ENCODE measurements at places on chromosomes 2 and 18.

DNA sequence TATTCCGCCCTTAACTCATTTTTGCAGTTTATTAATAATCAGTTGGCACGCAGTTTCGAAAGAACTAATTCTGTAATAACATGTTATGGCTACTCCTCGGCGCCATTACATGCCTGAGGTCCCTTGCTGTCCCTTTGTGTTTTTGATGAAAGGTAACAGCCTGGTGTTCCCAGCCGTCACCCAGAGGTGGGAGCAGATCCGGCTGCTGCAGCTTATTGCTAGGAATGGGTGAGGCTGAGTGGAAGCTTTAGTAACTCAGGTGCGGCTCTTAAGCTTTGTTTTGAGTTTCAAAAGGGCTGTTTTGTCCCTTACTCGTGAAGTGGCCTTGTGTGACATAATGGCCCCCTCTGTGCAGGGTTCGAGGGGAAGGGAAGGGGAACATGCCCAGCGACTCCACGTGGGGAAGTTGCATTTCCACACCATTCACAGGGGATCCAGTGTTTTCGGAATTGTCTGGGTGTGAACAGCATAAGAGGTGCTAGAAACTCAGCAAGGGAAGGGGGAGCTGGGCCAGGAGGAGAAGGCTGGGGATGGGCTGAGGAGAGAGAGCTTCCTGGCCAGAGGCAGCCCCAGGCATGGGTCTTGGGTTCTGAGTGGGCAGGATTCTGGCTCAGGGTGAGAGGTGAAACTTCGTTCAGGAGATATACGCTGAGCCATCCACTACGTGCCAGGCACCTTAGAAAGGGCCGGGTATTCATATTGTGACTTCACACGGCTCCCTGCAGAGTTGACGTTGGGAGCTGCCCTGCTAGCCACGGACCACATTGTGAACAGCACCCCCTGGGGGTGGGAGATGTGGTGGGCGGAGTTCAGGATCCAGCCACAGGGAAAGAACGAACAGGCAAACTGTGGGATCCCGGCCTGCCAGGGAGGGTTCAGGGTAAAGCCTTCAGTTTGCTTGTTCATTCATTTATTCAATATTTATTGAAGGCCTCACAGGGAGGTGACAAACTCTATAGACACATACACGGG, 84.4 kb downstream of the TGOLN2 start:
- DNase-seq = peak; percentile 30

DNA sequence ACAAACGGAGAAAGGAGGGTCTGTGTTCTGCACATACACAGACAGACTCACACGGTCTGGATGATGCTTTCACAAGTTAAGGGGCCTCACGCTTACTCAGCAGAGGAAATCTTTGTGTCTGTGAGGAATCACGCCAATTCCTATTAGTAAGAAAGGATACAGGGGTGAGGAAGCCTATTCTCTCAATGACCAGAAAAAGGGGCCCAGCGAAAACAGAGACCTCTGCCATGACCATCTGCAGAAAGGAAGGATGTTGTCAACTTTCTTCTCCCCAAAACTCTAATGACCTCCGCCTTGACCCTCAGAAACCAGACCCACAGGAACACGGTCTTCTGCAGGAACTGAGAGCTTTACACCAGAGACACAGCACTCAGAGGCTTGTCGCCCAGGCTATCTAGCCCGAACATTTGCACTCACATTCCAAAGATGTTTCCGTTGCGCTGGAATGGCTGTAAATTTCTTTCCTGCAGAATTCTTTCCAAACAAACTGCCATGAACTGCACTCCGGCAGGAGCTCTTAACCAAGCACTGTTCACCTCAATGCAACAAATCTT, 186.3 kb downstream of the TCF4 start:
- no peak for DNase-seq

- DNase-seq = no peak
These were observed 311 bp upstream of the SCN1A start for GRCh38 chr2:166128156-166128505.

DNA sequence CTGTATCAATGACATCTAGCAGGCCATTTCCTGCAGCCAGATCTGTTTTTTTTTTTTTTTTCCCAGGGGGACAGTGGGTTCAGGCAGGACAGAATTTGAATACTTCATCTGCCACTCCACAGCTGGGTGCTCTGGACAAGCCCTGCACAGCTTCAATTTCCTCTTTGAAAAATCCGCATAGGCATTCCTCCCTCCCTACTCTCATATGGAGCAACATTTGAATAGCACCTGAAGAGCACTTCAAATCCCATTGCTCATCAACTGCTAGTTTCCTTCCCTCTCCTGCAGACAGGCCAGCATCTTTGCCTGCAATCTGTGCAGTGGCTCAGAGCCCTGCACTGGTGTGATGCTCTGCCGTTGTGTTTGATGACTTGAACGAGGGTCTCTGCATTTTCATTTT, 326.3 kb downstream of the TSN start:
- DNase-seq = no peak

GRCh38 chr18:42401131-42401673, 446.2 kb downstream of the PIK3C3 start:
- no peak for DNase-seq

DNA sequence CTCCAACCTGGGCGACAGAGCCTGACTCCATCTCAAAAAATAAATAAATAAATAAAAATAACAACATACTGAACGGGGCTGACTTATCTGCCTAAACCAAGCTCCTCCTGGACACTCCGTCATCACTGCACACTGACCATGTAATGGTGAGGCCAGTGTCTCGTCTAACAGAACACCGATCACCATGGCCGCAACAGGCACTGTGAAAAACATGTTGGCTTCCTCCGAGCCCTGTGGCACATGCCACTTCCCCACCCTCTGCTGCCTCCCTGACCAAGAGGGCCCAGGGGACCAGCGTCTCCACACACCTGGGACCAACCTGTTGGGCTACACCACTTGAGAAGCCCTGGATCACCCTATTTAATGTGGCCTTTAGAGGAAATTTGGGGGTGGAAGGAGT, 33.9 kb downstream of the ZNF516 start:
- DNase-seq = no peak

DNA sequence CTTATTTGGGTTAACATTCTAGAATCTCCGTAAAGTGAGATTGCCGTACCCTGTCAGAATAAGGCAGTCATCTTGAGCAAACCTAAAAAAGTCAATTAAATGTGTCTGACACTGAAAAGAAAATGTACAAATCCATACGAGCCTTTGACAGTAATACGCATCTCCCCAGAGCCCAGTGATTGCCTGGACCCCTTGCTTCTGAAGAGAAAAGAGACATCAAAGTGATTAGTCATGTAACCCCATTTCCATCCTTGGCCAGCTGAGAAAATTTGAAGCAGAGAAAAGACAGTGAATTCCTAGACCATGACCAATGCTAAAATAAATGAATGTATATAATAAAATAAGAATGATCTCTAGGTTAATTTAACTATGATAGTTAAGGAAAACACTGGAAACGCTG, 1499.4 kb downstream of the SUCLG1 start:
- DNase-seq = no peak

GRCh38 chr2:145207884-145208283, 688.0 kb upstream of the ZEB2 start:
- DNase-seq = no peak

DNA sequence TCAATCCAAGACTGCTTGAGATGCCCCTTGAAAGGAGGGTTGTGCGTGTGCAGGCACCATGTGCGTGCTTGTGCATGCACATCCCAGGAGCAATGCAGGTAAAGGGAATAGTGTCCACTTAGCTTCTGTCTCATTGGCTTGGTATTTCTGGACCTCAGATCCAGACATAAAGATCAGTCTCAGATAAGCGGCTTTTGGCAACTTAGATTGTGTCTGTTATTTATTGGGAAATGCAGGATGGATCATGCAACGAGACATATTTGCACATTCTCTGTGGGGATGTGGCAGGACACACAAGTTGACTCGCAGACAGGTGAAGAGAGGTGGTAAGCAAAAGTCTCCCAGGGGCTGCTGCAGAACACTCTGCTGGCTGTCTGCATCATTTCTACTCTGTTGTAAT, 67.9 kb downstream of the SETBP1 start:
- no peak for DNase-seq

- DNase-seq = no peak
These were observed 3.4 kb downstream of the SP9 start for GRCh38 chr2:174338147-174338605.

GRCh38 chr18:80191907-80192652, 55.2 kb downstream of the PARD6G start:
- no peak for DNase-seq

GRCh38 chr2:124663645-124663997, 638.5 kb downstream of the CNTNAP5 start:
- no peak for DNase-seq

- DNase-seq = no peak
These were observed 1.5 kb upstream of the GPD2 start for GRCh38 chr2:156434461-156435291.

GRCh38 chr18:25518716-25519053, 166.7 kb upstream of the ZNF521 start:
- DNase-seq = no peak

- no peak for DNase-seq
These were observed 198.7 kb downstream of the BCL11A start for GRCh38 chr2:60354713-60355112.

GRCh38 chr18:5895876-5896740, 786 bp upstream of the TMEM200C start:
- no peak for DNase-seq

DNA sequence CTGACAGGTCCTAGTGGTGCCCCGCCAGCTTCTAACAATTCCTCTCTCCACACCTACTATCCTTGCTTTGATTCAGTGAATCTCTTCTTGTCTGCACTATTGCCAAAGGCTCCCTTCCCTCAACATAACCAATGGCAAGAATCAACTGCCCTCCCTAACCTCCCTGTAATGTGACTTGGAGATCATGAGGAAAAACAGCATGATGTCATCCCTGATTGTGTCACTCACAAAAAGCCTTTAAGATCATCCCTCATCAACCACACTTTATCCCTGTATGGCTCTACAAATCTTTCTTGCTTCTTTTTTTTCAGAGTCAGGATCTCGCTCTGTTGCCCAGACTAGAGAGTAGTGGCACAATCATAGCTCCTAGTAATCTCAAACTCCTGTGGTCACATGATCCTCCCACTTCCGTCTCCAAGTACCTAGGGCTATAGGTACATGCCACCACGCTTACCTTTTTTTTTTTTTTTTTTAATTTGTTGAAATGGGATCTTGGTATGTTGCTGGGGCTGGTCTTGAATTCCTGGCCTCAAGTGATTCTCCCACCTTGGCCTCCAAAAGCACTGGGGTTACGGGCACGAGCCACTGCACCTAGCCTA, 19.7 kb downstream of the SAP130 start:
- no peak for DNase-seq

DNA sequence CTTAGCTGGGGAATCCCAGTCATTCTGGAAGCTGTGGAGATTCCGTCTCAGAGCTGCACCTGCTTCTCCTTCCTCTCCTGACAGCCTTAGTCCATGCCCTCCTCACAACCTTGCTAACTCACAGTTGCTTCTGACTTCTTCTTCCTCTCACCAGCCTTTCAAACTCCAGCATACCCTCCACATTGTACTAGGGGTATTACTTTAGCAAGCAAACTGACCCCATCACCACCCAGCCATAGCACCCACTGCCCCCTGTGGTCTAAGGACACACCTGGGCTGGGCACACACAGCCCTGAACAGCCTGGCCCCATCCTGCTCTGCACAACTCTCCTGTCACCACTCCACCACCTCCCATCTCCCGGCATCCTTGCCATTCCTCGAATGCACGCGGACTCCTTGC, 208.2 kb downstream of the FBXO15 start:
- no peak for DNase-seq

GRCh38 chr2:5509362-5509761, 182.8 kb upstream of the SOX11 start:
- no peak for DNase-seq

GRCh38 chr2:138381373-138381772, 120.2 kb upstream of the SPOPL start:
- no peak for DNase-seq

- peak; percentile 45 for DNase-seq
These were observed 8.0 kb downstream of the TMBIM1 start for GRCh38 chr2:218284106-218284811.

DNA sequence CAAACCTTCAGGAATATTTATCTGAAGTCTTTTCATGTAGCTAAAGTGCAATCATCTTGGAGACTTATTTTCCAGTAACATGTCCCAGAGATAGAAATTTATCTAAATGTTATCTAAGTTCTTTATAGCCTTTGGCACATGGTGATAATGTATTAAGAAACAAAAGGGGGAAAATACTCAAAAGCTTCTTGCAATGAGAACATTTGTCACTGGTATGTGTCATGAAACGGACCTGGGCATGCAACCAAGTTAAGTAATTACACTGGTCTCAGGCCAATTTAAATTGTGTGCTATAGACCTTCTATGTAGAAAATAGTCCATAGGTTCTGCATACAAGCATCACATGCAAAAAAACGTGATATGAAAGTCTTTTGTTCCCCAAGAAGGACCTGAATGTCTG, 136.2 kb downstream of the SLC8A1 start:
- DNase-seq = no peak

DNA sequence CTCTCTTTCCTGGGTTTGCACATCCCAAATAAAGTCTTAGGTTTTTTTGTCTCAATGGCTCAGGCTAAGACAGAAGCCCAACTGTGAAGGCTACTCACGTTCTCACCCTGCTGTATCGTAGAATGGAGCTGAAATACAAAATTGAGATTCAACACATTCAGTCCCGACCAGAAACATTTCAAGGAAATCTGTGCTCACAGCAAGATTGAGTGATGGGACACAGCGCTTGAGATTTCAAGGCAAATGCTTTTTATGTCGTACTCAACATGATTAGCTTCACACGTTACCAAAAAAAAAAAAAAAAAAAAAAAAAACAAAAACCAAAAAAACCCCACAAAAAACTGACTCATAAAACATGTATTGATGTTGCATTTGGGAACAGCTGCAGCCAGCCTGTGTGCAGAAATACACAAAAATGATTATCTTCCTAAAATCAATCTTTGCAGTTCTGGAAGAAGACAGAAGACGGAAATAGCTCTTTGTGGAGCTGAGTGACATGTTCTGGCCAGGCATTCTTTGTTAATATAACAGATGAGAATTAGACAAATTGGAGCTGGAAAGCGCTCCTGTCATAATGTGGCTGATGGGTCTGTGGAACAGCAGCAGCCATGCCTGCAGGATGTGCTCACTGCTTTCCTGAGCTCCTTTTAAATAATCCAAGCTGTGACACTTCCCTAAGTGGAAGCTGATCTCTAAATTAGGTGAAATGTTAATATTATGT, 453.2 kb downstream of the LPIN1 start:
- DNase-seq = no peak

GRCh38 chr2:141508086-141508752, 622.6 kb downstream of the LRP1B start:
- no peak for DNase-seq

DNA sequence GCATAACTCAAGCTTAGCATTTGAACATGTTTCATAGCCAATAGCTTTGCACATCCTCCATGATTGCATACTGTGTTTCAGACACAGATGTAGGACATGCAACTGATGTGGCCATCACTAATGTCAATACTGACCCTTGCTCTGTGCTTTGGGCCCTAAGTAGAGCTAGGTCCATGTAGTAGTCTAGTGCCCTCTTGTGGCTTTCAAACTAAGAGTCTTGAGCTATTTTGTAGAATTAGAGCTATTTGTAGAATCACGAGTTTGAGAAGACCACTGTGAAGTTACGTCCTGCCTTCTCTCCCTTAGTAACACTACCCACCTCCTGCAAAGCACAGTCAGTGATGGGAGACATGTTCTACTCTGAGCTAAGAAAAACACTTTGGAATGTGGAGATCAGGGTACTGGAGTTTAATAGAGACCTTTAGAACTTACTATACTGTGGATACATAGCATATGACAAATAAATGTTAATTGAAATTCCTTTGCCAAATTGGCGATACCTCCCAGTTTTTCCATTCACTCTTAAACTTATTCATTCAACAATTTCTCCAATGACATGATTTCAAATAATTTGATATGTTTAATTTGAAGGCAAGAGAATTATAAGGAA, 306.5 kb upstream of the TNP1 start:
- DNase-seq = no peak

All from T-helper 2 cell (primary cell).